ENCODE measurements at places on chromosomes 13 and 19.

GRCh38 chr19:23969630-23970029 lies 54.9 kb downstream of the ZNF726 start:
- DNase-seq, result no peak

GRCh38 chr13:43797159-43797558 lies 10.4 kb upstream of the ENOX1 start:
- no peak for DNase-seq

- DNase-seq, result peak; percentile 0
Measured at GRCh38 chr13:104571161-104571892, 1505.1 kb upstream of the SLC10A2 start.

DNA sequence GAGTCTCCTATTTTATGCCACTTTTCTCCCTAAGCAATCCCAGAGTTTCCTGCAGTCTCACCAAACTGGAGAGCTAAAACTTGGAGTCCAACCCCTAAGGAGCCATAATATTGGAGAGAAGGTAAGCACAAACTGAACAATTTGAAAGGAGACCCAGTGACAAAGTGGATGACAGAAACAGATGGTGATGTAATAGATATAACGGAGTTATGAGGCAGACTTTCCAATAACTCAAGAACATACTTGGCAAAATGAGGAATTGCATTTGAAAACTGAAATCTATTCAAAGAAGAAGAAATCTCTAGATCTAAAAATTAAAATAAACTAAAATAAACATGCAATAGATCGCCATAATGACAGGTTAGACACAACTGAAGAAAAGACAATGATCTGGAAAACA lies 200.9 kb upstream of the MIR17HG start:
- no peak for DNase-seq

GRCh38 chr13:93926425-93926824 lies 553.1 kb downstream of the DCT start:
- no peak for DNase-seq

DNA sequence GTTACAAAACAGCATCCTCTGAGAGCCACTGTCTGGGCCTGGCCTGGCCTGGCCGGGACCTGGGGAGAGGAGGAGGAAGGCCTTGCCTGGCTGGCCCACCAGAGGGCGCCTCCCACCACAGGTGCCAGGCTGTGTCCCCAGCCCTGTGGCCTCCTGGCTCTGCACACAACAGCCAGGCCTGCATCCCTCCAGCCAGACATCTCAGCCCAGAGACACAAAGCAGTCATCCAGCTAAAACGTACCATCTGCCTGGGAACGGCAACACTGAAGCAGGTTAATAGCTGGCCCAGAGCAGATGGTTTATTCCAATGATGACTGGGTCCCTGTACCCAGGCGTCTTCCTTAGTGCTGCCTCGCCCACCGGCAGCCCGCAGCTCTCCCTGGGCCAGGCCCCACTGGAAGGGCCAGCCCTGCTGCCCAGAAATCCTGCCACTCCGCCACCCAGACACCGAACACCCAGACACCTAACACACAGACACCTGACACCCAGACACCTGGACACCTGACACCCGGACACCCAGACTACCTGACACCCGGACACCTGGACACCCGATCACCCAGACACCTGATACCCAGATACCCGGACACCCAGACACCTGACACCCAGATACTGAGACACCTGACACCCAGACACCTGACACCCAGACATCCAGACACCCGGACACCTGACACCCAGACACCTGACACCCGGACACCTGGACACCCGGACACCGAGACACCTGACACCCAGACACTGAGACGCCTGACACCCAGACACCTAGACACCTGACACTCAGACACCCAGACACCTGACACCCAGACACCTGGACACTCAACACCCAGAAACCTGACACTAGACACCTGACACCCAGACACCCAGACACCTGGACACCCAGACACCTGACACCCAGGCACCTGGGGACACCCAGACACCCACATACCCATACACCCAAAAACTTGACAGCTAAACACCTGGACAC lies 20.1 kb downstream of the C19orf12 start:
- peak; percentile 81 for DNase-seq

GRCh38 chr19:6532244-6532999 lies 1.6 kb downstream of the TNFSF9 start:
- DNase-seq, result no peak

DNA sequence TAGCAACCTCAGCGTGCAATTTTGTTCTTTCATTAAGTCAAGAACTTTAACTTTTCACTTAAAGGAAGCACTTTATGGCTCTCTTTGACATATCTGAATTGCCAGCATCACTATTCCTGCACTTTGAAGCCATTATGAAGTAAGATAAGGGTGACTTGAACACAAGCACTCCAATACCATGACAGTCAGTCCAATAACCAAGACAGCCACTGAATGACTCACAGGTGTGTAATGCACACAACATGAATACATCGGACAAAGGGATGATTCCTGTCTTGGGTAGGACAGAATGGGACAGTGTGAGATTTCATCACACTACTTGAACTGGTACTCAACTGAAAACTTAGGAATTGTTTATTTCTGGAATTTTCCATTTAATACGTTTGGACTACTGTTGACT lies 233.7 kb upstream of the IPO5 start:
- DNase-seq, result no peak

DNA sequence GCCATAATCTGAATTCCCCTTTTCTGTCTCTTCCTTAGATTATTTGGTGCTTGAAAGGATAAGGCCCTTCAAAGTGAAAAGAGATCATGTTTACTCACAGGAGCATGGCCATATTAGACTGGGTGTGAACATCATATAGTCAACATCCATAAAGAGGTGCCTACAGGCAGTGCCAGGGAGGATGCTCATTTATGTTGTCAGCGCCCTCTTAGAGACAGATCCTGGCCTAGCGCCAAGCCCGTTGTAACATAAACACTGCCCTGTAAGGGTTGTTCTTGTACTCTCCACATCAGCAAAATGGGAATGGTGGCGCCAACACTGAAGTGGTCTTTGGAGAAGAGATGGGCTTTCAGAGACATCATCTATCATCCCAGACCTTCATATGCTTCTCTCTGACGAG lies 16.1 kb downstream of the PCDH8 start:
- no peak for DNase-seq

DNA sequence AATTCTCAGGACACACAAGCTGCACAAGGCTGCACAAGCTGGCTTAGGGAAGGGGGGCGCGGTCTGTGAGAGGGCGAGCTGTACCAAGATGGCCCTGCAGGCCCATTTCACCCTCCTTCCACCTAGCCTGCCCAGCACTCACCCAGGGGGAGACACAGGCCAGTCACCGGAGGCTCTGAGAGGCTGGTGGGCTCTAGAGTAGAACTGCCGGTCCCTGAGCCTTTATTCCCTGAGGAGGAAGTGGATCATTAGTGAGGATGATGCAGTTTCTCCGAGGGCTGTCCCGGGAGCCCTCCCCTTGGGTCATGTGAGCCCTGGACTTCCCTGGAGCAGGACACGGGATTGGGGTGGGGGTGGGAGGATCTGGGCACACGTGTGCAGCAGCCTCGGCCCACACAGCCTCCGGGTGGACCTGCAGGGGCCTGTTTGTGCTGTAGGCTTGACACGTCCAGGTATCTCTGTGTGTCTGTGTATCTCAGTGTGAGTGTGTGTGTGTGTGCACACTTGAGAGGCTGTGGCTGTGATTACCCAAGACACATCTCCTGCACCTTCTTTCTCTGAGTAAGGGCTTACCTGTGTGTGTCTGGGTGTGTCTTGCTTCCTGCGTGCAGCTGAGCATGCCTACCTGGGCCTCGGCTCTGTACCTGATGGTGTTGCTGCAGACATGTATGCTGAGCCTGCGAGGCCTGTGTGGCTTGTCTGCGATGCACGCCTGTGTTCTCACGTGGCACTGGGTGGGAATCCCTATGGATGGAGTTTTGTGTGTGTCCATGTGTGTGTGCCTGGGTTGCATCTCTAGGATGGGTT lies at the start of gene ACP5:
Gene ACP5, minus strand, starts transcription at position 195 of the 807 bp plus-strand sequence. CDS start 328 bp downstream, outside the sequence.
- no peak for DNase-seq
